GM12864 (cell line): ENCODE measurements at places on chromosomes 13 and 19.

GRCh38 chr19:9751446-9751845 is 17.1 kb downstream of the ZNF846 start:
- no peak for DNase-seq

DNA sequence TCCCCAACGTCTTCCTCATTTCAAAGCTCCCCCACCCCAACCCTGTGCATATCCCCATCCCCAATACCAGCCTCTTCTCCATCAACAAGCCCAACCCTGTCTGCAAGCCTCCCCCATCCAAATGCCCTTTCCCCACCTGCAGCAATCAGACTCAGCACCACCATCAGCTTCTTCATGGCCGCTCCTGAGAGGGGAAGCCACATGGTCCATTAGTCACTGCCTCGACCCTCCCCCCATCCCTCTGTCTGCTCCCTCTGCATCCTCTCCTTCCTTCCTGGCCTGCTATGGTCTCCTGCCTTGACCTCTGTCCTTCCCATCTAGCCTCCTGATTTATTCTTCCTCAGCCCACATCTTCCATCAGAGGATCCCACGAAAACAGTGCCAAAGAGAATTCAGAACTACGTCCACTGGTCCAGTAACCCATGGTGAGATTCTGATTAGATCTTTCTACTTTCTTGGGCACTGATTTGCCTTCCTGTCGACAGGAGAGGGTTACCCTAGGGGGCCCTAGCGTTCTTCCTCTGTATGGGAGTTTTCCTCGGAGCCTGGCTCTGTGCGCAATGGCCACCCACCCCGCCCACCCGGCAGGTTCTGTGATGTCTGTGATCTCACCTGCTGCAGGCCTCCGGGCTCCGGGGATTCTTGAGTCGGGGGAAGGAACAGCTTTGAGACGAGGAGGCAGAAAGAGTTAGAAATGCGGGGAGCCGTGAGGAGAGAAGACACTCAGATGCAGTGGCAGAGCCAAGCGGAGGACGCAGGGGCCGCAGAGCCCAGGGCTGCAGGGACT is 1.3 kb downstream of the KLK6 start:
- DNase-seq, result no peak

GRCh38 chr13:84845907-84846619 is 953.2 kb downstream of the SLITRK6 start:
- DNase-seq, result no peak

GRCh38 chr13:97352815-97353214 is 81.2 kb upstream of the RAP2A start:
- no peak for DNase-seq

DNA sequence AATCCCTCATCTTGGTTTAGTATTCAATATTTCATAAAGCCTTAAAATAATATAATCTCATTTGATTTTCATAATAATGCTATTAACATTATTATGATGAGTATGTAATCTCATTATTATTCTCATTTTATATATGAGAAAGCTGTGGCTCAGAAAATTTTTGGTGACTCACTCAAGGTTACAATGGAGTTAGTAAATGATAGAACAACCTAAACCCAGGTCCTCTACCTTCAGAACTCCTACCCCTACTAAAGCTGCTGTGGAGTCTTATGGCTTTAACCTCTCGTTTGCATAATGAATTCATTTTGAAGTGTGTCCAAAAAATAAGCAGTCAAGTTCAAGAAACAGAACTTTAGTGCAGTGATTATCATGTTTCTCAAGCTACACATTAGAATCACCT is 226.3 kb downstream of the TBC1D4 start:
- no peak for DNase-seq

GRCh38 chr13:96650301-96650886 is 343.9 kb downstream of the OXGR1 start:
- peak; percentile 3 for DNase-seq

GRCh38 chr13:114241918-114242317 is 7.2 kb downstream of the CDC16 start:
- no peak for DNase-seq

DNA sequence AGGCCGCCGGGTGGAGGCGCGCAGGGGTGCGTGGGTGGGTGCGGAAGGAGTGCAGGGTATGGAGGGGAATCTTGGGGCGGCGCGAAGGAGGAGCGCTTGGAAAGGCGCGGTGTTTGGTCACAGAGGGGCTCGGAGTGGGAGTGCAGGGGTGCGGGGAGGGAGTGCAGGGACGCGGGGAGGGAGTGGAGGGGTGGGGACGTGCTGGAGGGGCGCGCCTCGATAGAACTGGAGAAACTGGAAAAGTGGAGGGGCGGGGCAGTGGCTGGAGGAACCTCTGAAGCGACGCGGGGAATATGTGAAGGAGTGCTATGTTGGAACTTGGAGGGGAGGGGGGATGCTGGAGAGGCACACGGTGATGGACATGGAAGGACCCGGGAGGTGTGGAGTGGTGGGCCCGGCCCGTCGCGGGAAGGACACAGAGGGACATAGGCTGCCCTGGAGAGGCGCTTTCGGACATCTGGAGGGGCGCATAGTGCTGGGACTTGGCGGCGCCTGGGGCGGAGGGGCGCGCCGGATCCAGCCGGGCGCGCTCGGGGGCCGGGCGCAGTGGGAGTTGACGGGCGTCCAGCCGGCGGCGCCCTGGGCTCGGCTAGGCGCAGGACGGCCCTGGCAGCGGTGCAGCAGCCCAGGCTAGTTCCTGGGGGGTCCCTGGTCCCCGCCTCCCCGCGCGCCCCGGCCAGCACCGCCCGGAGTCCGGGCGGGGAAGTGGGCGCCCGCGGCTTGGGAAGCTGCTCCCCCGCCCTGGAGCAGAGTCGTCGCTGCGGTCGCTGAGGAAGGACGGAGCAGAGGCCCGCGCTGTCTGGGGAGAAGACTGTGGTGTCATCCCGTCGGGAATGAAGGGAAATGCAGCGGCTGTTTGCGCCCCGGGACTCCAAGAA is 20.8 kb upstream of the SGCG start:
- no peak for DNase-seq

- no peak for DNase-seq
These were observed 36.4 kb downstream of the RNF6 start for GRCh38 chr13:26185720-26186117.

GRCh38 chr13:96871469-96871868 is 122.8 kb downstream of the OXGR1 start:
- DNase-seq, result no peak

- DNase-seq, result no peak
These were observed 80.4 kb downstream of the LRCH1 start for GRCh38 chr13:46633416-46633815.

GRCh38 chr13:32911506-32911905 is 104.7 kb upstream of the KL start:
- peak; percentile 29 for DNase-seq

DNA sequence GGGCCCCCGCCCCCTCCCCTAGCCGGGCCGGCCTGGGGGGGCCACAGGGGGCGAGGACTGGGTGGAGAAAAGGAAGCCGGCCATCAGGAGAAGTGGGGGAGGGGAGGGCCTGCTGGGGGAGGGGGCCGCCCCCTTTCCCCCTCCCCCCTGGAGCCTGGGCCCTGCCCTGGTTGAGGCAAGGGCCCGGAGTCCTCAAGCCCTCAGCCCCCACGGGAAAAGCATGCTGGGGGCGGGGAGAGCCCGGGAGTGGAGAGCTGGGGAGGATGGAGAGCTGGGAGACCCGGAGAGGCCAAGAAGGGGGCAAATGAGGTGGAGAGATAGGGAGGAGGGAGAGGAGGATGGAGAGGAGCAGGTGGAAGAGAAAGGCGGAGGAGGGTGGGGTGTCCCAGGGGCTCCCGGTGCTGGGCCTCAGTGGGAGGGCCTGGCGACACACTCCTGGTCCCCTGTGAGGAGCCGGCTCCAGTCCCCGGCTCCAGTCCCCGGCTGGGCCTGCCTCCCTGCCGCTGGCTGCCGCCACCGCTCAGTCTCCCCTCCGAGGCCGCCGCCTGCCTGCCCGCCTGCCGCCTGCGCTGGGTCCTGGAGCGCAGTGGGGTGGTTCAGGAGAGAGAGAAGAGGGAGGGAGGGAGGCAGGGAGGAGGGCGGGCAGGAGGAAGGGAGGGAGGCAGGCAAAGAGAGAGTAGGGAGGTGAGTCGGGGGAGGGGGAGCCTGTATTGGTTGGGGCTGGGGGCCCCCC is at the start of gene GRIK5:
Gene GRIK5, minus strand, starts transcription at position 588 of the 733 bp plus-strand sequence. CDS start 4,436 bp downstream, outside the sequence.
- no peak for DNase-seq

DNA sequence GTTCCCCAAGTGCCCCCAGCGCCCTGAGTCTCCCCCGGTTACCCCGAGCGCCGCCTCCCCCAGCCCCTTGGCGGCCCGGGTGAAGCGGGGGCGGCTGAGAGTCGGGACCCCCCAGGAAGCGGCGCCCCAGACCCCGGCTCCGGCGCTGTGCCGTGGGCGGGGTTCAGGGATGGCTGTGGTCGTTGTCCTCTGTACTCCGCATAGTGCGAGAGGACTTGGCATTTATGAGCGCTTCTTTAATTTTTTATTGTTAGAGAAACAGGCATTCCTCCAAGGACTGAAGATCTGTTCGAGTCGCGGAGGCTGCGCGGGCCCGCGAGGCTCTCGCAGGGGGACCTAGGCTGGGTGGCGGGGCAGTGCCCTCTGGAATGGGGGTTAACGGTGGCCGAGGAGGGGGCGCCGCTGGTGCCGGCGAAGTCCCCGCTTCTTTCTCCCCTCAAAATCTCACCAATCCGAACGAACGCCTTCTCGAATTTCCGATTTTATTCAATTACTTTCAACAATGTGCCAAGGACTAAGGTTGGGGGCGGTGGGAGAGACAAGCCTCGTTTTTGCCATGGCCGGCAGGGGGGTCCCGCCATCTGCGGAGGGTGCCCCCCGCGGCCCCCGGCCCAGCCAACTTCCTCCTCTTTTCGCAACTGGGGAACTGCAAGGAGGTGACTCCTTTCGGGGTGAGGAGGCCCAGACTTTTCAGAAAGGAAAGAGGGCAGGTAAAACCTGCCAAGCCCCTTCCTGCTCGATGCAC is 596 bp upstream of the GJB2 start:
- DNase-seq, result no peak

- no peak for DNase-seq
These were observed 388.3 kb downstream of the COG6 start for GRCh38 chr13:40043764-40044163.

GRCh38 chr19:8335343-8336071 is 7.6 kb downstream of the KANK3 start:
- no peak for DNase-seq

- no peak for DNase-seq
These were observed 189.5 kb upstream of the SLC10A2 start for GRCh38 chr13:103255587-103256301.

DNA sequence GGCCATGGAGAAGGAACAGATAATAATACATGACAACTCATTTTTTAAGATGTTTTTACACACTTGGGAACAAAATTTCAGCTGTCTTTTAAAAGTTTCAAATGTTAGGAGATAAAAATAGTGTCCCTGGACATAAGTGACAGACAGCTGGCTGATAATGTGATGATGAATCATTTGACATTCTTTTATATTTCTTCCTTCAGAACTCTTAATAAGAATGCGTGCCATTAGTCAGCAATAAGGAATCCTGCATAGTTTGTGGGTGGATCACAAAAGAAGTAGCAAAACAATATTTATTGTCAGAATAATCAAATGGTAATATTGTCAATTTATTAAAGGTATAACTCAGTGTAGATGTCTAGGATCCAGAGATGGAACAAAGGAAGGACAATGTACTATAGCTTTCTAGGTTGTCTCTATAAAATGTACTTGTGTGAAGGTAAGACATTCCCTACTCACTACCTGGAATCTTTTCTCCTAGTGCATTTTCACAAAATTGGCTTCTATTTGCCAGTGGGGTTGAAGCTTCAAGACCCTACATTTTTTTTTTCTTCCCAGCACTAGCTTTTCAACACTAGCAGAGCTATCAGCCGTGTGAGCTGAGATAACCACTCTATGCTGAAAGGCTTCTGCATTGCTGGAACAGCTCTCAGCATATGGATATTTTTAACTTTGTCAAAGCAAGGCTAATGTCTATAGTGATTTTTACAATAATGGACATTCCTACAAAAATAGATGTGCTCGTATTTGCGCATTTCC is 175.6 kb upstream of the SLITRK6 start:
- no peak for DNase-seq

DNA sequence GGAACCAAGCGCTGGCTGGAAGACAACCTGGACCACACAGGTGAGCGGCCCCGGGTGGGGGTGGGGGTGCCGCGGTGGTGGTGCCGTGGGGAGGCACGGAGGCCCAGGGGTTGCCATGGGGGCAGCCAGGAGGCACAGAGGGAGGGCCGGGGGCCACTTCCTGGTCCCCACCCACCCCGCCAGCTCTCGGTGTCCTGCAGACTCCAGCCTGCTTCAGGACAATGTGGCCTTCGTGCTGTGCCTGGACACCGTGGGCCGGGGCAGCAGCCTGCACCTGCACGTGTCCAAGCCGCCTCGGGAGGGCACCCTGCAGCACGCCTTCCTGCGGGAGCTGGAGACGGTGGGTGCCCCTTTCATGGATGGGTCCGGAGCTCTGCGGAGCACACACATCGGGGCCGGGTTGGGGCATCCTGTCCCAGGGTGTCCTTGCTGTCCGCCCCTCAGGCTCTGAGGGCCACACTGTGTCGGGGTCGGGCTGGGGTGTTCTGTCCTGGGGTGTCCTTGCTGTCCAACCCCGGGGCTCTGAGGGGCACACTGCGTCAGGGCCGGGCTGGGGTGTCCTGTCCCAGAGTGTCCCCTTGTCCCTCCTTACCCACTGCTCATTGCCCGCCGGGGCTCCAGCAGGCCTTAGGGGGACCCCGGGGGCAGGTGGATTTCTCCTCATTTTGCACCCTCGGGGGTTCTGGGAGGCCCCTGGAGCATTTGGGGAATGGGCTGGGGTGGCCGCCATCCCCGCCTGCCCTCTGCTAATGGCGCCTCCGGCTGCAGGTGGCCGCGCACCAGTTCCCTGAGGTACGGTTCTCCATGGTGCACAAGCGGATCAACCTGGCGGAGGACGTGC is 18.3 kb downstream of the NCLN start:
- DNase-seq, result no peak

GRCh38 chr19:41753159-41753558 is 2.2 kb upstream of the CEACAM6 start:
- no peak for DNase-seq

GRCh38 chr19:30666301-30666803 is 294.2 kb downstream of the ZNF536 start:
- no peak for DNase-seq

GRCh38 chr19:35852029-35852780 is at the start of gene NPHS1:
NPHS1 (minus strand) TSS chr19:35852504; CDS start chr19:35851837, 667 bp downstream.
- DNase-seq, result no peak

DNA sequence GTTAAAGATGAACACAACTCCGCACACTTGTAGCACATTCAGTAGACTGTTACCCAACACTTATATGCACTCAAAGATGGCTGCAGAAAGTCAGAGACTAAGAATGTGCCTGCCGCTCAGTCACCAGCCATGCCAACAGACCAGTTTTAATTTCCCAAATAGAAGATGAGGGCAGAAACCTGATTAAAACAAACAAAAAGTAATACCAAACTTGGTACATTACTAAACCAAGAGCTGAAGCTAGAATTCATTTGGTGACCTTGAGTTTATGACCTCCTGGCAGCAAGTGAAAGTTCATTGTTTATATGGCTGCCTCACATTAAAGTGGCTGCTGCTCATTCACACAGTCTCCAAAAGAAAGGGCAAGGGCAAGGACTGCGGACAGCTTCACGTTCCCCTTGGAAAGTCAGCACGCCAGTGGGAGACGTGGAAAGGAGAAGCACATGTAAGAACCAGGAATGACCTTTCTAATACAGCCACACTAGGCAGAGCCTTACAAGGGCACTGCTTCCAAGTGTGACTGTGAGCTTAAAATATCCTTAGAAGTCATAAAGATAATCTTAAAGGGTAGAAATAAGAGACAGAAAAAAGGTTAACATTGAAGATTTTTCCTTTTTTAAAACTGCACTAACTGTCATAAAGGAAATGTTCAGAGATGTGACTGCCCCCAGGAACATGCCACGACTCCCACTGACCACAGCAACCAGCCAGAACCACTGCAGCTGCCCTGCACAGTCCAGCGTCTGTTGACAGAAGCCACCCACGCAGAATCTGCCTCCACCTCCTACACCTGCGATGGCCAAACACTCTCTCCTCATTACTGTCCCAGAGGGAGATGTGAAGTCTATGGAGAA is 73.5 kb downstream of the STK24 start:
- no peak for DNase-seq
